ENCODE measurements at places on chromosomes 6 and 20.

DNA sequence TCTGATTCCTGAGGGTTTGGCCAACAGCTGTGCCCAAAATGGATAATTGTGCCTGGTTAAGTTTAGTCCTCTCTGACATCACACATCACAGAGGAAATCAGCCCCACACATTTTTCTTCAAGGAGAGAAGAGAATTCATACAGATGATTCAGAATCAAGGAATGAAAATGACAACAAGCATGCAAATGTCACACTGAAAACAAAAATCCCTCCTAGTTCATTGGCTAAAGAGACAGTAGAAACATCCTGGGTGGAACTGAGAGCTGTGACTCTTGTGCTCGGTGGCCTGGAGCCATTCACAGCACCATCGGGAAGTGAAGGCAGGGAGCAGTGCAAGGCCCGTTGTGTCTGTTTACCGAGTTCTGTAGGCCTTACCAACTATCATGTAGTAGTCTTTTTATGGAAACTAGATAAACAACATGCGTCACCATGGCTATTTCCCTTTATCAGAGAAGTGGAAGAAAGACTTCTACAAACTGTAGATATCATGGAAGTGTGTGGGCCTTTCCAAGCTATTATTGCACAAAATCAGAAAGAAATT, 81.7 kb upstream of the TENT5A start:
- DNase-seq, result no peak

- DNase-seq, result no peak
These were observed 2.0 kb upstream of the ZSCAN26 start for GRCh38 chr6:28264834-28265401.

DNA sequence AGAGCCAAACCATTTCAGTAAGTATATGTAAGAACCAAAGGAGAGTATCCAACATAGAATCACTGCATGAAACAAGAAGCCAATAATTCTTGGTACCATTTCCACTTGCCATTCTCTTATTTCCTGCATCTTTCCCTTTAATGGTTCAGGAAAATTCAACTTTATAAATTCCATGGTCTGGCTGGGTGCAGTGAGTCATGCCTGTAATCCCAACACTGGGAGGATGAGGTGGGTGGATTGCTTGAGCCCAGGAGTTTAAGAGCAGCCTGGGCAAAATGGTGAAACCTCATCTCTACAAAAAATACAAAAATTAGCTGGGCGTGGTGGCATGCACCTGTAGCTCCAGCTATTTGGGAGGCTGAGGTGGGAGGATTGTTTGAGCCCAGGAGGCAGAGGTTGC, 21.2 kb downstream of the NHLRC1 start:
- no peak for DNase-seq

DNA sequence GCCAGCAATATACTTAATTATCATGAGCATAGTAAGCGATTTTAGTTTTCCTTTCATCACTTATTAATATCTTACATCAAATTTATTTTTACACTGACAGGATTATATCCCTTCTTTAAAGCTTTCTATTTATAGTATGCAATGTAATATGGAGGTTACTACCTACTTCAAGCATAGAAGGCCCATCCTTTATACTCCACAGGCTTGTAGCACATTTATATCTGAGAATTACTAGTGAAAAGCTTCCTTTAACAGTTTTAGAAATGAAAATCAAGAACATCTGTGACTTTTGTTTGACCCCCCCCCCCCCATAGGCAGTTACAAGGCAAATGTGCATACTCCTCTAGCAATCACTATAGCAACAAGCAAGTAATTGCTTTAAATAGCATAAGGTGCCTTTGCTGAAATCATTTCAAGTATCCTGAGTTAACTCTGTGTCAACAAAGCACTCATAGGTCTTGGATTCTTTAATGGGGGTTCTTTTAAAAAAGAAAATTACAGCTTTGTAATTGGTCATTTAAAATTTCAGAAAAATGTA, 917.7 kb downstream of the PHF3 start:
- DNase-seq, result peak; percentile 82

DNA sequence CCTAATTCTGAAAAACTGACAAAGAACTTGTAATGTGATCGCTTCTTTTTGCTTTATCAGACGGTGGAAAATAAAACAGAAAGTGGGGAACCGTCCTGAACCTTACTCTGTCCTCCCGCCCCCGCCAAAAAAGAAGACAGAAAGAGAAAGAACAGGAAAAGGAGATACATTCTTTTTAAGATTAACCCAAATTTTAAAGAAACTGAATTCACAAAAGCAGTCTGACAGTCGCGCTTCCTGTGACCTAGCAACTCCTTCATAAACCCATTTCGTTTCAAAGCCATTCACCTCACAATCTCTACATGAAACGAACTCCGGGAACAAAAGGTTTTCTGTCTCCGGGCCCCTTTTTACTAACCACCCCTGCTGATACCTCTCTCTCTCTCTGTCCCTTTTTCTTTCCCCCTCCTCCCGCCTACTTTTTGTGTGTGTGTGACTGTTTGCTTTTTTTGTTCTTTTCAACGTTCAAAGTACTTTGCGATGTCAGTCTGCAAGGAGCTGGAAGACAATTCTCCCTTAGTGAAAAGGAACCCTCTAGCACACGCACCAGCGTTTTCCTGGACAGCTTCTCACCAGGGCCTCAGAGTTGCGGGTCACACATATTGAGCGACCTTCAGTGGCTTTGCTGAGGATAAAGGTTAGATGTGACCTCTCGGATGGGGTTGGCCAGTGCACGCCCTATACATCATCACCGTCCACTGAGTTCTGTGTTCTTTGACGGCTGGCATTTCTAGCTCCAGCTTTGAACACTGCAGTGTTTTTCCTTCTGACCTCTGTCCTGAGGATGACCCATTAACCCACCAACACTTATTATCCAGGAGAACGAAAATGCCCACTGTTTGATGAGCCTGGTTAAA, 530 bp upstream of the NEDD9 start:
- peak; percentile 77 for DNase-seq

- no peak for DNase-seq
These were observed 46.7 kb downstream of the RALGAPA2 start for GRCh38 chr20:20665606-20666332.

DNA sequence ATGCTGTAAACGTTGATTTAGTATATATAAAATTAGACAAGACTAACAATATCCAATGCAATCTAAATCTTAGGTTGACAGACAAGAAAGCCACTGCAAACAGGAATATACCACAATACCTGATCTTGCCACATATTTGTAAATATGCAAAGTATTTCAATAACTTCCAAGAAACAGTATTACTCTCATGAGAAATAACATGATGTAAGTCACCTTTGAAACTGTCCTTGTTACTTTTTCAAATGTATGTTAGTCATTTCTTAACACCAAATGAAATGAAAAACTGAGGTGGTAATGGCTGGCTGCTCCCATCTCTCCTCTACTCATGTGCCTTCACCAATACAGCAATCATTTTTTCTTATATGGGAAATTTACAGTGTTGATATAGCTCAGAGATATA, 118.7 kb downstream of the ATG5 start:
- no peak for DNase-seq

DNA sequence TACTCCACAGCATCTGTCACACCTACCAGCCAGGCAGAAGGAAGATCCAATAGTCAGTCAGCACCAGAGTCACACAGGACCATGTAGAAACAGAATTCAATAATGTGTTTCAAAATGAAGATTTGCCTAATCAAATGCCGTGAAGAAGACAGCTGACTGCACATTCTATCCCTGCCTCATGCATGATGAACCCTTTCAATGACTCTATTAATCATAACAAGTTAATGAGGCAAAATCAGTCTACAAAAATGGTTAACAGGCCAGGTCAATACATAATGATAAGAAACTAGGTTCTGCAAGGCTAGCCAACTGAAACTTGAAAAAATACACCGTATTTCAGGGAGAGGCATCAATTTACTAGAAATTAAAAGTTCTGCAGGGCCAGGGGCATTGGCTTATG, 6.7 kb upstream of the PNRC1 start:
- no peak for DNase-seq

GRCh38 chr6:144546807-144547206, 261.7 kb downstream of the UTRN start:
- no peak for DNase-seq

DNA sequence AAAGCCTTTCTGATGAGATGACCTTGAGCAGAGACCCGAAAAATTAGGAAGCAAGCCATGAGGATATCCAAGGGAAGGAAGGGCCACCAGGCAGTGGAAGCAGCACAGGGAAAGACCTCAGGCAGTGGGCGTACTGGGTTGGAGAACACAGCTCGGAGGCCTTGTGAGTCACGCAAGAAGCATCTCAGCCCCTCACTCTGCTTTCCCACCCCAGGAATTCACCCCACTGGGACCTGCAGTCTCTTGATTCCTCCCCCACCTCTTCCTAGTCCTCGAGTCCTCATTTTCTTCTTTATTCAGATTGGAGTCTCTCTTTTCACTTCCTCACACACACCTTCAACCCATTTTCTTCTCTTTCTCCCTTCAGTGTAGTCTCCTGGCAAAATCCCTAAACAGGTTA, 27.0 kb downstream of the RPRD1B start:
- no peak for DNase-seq

DNA sequence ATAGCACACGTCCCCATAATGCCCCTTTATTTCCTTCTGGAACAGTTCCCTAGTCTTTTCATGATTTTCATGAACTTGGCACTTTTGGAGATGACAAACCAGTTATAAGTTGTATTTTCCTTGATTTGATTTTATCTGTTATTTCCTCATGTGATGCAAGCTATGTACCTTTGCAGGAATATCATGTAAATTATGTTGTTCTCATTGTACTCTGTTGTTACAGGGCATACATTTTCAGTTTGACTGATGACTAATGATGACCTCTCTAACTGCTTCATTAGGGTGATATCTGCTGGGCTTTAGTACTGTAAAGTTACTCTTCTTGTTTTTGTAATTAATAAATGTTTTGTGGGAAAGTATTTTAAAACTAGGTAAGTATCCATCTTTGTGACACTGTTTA, 147.3 kb downstream of the ZFAND3 start:
- DNase-seq, result no peak

GRCh38 chr6:42336431-42336830, 115.3 kb downstream of the TRERF1 start:
- DNase-seq, result no peak

- no peak for DNase-seq
These were observed 348.0 kb upstream of the JARID2 start for GRCh38 chr6:14897831-14898230.

- DNase-seq, result no peak
These were observed 343.2 kb downstream of the FRK start for GRCh38 chr6:115717472-115717871.

- peak; percentile 71 for DNase-seq
These were observed 2.8 kb upstream of the PHF20 start for GRCh38 chr20:35768731-35769664.

DNA sequence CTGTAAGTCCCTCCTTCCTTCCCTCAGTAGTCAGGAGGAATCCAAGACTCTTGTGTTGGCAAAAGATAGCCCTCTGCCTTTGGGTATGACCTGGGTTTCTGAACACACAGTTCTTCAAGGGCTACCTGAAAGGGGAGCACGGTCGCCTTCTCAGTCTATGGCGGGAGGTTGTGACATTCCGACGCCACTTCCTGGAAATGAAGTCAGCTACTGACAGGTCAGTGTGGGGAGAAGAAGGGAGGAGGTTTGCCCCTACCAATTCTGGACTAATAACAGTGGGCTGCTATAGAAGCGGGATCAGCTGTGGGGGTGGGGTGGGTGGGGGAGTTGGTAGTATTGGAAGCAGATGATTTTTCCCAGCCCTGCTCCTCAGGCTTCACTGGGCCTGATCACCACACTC, 11.5 kb downstream of the CEP250 start:
- no peak for DNase-seq

GRCh38 chr6:139370283-139370998, 4.0 kb downstream of the CITED2 start:
- peak; percentile 91 for DNase-seq

All from NCI-H2171 treated with DMSO at 0.1 percent for 48 hours (cell line).